SK-N-SH treated with all-trans-retinoic acid at 6 μM for 48 hours (cell line): ENCODE measurements at places on chromosomes 2 and 18.
A peak's percentile ranks its signal among the peaks of the same experiment; 100 is the strongest.

GRCh38 chr18:49459404-49460171 is 857 bp downstream of the DYM start:
- ATAC-seq: peak; percentile 70

DNA sequence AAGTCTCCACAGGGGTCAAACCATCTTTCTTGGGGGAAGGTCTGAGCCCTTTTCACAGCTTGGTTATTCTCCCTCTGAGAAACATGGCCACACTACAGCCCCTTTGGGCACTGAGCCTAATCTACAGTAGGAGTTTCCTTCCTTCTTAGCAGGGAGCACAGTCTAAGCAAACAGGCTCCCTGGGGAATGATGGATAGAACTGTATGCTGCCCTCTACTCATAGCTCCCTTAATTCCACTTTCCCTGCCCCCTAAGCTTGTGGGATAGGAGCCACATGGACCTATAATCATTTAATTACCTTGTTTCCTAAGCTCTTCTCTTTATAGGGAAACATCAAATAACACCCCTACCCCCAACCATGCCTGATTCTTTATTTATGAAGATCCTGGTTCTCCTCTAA is 442.1 kb upstream of the MEX3C start:
- no peak for ATAC-seq

DNA sequence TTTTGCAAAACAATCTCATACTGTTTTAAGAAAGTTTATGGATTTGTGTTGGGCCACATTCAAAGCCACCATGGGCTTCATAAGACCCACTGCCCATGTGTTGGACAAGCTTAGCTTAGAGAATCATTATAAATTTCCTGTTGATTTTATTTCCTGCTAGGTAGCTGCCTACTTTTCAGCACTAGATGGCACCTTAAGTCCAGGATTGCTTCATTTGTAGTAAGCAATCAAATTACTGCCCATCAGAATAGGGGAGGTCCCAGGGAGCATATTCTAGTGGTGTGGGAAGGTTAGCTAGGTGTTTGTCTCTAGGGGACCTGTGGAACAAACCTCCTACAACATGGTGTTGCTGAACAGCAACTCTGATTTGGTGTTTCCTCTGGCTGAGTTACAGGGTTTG is 11.0 kb upstream of the DCDC2C start:
- ATAC-seq: peak; percentile 34; the same call in 2 of the 3 replicates

GRCh38 chr2:169107645-169108044 is 38.3 kb downstream of the DHRS9 start:
- ATAC-seq: no peak

- no peak for ATAC-seq
Observed at GRCh38 chr18:8484951-8485350, 124.3 kb upstream of the RAB12 start.

GRCh38 chr18:30298769-30299168 is 743.8 kb downstream of the DSC3 start:
- ATAC-seq: no peak

DNA sequence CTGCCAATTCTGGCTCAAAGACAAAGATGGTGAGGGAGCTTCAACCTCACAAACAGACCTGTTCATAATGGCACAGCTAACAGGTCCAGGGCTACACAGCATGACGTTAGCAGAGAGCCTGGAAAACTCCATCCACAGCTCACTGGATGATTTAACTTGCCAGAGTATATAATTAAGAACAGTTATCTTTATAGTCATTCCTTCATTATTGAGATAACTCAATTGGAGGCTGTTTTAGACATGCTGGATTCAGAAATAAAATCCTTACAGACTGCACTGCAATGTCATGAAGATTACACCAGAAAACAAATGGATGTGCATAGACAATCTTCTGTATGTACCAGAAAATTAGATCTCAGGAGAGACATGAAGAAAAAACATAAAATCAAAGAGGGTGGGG is 55.1 kb upstream of the LYPD1 start:
- peak; percentile 38; the same call in 1 of the 3 replicates for ATAC-seq

- ATAC-seq: no peak
Observed at GRCh38 chr2:206379266-206379665, 64.1 kb upstream of the ADAM23 start.

GRCh38 chr2:217076058-217076435 is 216.2 kb upstream of the TNP1 start:
- no peak for ATAC-seq

- no peak; the same call in 2 of the 3 replicates for ATAC-seq
Observed at GRCh38 chr18:36745219-36745975, 83.4 kb downstream of the TPGS2 start.

- ATAC-seq: no peak
Observed at GRCh38 chr18:5995626-5996025, 100.3 kb upstream of the TMEM200C start.

- no peak for ATAC-seq
Observed at GRCh38 chr18:24964216-24964615, 387.8 kb downstream of the ZNF521 start.

GRCh38 chr2:140696449-140696848 is 1434.4 kb downstream of the LRP1B start:
- ATAC-seq: no peak

DNA sequence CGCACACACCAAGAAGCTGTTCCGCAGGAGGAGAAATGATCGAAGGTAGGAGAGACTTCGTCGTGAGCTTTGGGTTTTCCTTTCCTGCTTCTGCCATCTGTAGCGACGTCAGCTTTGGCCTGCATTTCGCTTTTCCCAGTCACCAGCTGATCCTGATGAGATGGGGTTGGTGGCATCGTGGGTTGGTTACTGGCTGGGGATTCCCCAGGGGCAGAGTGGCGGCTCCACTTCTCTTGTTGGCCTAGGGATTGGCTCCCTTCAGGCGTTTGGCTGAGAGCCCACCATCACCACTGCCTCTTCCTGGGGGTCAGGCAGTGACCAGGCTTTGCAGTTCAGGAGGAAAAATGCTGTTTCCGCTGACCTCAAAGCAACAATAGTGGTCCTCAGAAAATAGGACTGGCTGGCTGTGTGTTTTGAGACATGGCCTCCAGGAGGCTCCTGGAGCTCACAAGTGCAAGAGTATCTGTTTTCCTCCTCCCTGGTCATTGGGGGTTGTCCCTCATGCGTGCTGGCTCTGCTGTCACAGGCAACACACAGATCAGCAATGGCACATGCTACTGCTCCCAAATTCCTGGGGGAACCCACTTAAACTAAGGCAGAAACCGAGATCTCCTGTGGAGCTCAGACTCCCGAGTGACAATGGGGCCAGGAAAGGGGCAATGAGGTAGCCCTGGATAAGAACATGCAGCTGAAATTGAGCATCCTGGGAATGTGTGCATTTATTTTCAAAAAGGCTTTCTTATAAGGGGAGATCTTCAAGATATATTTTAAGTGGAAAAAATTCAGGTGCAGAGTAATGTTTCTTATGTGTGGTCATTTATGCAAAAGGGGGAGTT is 173.0 kb downstream of the CTIF start:
- peak; percentile 87 for ATAC-seq

DNA sequence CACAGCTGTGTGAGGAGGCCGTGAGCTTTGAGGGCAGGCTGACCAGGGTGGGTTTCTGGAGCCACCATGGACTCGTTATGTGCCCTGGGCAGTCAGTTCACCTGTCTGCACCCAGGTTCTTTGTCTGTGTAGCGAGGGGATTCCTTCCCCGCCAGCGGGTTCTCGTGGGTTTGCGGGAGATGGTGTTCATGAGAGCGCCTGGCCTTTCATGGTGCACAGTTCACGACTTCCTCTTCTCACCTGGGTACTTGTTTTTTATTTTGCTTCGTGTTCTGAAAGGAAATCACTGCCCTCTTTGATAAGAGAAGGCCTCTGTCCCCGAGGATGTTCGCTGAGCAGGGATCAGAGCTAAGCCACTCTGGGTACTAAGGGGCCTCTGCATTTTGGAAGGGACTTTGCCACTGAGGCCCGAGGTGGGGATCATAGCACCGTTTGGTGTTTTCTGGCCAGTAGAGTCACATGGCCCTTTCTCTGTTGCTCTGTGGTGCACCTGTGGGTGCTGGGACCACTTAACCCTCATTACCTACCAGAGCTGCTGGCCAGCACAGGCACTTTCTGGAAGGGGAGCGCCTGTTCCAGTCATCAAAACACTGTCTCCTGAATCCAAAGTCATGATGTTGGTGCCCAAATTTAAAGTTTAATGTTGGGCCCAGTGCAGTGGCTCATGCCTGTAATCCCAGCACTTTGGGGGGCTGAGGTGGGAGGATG is 78.5 kb downstream of the LDLRAD4 start:
- ATAC-seq: no peak

- ATAC-seq: no peak; the same call in 2 of the 3 replicates
Observed at GRCh38 chr2:74429487-74430451, 8.2 kb downstream of the WDR54 start.

DNA sequence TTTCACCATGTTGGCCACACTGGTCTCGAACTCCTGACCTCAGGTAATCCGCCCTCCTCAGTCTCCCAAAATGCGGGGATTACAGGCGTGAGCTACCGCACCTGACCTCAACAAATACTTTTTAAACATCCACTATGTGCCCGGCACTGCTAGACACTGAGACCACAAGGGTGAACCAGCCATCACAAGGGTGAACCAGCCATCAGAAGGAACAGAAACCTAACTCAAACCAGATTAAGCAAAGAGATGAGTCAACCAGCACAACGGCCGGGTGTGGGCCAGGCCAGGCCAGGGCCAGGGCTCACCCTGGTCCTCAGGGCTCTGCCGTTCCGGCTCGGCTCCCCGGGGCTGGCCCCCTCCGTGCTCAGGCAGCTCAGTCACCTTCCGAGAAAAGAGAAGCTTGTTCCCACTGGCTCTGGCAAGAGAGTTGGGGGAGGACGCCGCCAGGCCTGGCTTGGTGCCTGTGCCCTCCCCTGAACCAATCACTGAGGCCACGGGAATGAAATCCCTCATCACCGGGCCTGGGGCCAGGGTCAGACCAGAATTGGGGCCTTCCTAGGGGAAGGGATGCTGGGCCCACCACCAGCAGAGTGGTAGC is 4.4 kb downstream of the TEX44 start:
- ATAC-seq: peak; percentile 17; the same call in 2 of the 3 replicates

GRCh38 chr2:158191076-158191895 is 89.6 kb downstream of the UPP2 start:
- no peak for ATAC-seq

GRCh38 chr18:68956650-68957049 is 158.8 kb downstream of the CCDC102B start:
- no peak for ATAC-seq

GRCh38 chr18:23912356-23912755 is 102.2 kb upstream of the TTC39C start:
- no peak for ATAC-seq

- no peak for ATAC-seq
Observed at GRCh38 chr2:46549166-46549844, 69.9 kb downstream of the TMEM247 start.

DNA sequence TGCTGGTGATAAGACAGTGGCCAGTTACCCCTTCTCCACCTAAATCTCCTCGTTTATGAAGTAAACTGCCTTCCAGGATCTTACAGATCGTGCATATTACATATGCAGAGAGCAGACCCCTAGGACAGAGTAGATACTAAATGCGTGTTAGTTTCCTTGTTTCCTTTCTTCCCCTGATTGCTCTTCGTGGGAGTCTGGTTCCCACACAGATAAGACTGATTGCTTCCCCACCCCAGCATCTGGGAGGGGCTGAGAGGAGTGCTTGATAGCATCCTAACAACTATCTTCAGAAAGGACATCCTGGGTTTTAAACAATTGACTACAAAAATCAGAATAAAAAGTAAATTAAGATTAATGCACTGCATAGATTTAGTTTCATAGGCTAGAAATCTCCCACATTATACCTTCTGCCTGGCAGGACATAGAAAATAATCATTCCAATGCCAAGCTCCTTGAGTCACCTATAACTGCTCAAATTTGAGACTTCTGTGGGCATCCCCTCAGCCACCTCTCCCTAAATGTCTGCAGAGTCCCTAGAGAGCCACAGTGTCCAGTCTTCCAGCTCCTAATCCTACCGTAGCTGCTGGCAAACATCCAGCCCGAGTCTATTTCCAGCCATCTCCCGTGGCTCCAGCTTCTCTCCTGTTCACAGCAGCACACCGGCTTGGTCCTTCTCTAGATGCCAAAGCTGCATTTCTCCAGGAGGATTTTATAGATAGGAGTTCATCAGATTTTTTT is 128.3 kb downstream of the LRRC30 start:
- ATAC-seq: no peak

DNA sequence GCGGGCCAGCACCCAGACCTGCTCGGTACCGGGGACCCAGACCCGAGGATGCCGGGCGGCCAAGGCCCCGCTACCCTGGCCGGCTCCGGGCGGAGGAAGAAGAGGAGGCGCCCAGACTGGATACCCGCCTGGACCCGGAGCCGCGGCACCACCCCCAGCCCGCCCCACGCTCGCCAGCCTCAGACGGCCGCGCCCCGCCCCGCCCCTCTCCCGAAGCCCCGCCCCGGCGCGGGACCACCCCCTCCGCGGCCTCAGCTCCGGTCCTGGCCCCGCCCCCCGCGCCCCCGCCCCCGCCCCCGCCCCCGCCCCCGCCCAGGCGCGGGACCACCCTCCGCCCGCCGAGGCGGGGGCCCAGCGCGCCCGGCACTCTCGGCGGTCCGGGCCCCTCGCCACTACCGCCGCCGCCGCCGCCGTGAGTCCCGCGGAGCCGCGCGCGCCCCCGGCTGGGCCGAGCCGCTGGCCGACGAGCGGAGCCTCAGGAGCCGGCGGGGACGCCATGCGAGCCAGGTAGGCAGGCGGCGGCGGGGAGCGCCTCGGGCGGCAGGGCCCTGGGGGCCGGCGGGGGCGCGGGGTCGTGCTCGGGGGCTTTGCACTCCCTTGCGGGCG is at the start of gene SH3BP4:
TSS of gene SH3BP4 (plus strand) at position 354 of the 606 bp plus-strand sequence. CDS start 82,986 bp downstream, outside the sequence.
- peak; percentile 79 for ATAC-seq

- no peak for ATAC-seq
Observed at GRCh38 chr2:184351126-184351525, 247.2 kb upstream of the ZNF804A start.

DNA sequence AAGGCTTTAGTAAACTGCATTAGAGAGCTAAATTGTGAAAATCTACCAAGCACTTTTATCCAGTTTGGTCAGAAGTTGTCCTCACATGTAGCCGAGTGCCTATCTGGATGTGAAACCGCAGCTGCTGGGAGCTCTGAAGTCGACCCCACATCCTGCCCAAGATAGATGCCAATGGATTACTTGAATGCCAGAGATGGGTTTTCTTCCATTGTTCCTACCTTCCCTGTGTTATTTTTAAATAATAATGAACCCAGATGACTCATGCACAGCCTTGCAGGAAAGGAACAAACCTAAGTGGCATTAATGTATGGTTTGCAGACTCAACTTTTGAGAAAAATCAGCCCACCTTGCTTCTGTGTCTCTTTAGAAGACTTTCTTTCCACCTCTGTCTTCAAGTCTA is 408.5 kb downstream of the FBXO15 start:
- ATAC-seq: peak; percentile 44; the same call in 2 of the 3 replicates

- no peak for ATAC-seq
Observed at GRCh38 chr2:24830786-24831185, 37.6 kb downstream of the CENPO start.

- ATAC-seq: no peak
Observed at GRCh38 chr2:167471332-167471731, 583.1 kb downstream of the XIRP2 start.

GRCh38 chr18:76351961-76352581 is 143.0 kb downstream of the ZNF516 start:
- ATAC-seq: peak; percentile 95
